Epithelial cell of proximal tubule (primary cell): ENCODE measurements at places on chromosomes 5 and 9. TPM values are rescaled to one million over a fixed set of nuclear protein-coding genes. Genes with fewer than 3 reads are reported as not detected.

DNA sequence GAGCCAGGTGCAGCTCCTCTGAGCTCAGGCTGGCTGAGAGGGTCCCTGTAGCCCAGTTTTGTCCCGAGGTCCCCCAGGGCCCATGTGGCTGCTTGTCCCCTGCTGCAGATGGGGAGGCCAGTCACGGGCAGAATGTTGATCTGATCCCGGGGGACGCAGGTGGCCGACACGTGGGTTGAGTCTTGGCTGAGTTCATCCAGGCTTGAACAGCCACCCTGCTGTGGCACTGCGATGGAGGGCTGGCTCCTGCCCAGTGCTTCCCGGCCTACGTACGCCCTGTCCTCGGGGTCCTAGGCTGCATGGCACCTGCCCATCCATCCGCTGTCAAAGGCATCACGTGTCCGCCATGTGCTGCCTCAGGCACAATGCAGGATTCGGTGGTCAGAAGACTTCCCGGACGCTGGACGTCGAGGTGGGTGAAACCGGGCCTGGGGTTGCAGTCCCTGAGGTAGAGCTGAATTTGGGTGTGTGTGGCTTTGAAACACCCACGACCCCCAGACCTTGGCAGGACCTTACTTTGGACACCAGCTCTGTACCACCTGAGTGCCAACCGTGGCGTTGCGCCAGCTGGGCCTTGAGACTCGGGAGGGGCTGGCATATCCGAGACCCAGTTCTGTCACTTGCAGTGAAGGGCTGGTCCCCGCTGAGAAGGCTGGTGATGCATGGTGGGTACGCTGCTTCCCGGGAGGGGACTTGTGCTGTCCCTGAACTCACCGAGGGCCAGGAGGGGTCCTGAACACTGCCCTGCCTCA lies 22.3 kb downstream of the RXRA start:
- no peak for DNase-seq

- DNase-seq, result no peak
Measured at GRCh38 chr5:180785794-180786221, 16.8 kb downstream of the MGAT1 start.

GADD45G gene
- total RNA-seq, result not detected in 2 replicates

GRCh38 chr9:129708793-129709192 lies 43.3 kb downstream of the PRRX2 start:
- no peak for DNase-seq

DNA sequence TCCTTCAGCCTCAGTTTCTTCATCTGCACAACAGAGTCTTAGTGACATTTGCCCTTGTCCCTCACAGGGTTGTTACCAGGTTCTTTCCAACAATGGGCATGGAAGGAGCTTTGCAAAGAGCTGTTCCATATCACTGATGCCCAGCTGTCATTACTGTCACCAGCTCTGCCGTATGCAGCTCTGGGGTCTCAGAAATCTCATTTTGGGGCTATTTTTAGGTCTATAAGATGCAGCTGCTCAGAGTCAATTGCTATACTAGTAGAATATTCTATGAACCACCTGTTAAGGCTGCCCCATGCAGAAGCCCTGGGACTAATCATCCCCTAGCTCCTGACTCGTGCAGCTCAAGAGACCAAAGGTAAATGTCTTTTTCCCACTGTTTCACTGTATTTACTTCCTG lies 105.1 kb upstream of the TNPO1 start:
- no peak for DNase-seq

FLT4 gene
- 0.29 and 3.8 TPM in 2 replicates for total RNA-seq

GRCh38 chr5:124277767-124278545 lies 468.5 kb downstream of the ZNF608 start:
- DNase-seq, result no peak

DNA sequence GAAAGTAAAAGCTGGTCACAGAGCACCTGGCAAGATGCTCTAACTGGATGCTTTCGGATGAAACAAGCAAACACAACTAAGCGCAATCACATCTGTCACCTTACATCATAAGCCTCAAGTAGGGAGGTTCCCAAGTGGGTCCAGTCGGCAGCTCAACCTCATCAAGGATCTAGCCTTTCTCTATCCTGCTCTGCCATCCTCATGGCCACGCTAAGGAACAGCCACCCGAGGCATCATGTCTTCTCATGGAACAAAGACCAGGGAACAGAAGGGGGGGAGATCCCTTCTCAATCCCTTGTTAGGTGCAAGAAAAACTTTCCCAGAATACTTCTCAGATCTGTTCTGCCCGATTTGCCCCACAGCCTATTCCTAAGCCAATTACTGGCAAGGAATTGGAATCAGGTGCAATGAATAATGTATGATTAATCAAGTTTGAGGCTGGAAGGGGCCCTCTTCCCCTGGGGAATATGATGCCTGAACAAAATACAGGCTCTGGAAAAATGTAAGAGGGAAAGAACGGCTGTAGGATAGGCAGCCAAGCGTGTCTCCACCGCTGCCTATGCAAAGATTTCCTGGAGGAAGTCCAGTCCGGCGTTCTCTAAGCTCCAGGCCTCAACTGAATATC lies 1.3 kb upstream of the HABP4 start:
- DNase-seq, result no peak

DNA sequence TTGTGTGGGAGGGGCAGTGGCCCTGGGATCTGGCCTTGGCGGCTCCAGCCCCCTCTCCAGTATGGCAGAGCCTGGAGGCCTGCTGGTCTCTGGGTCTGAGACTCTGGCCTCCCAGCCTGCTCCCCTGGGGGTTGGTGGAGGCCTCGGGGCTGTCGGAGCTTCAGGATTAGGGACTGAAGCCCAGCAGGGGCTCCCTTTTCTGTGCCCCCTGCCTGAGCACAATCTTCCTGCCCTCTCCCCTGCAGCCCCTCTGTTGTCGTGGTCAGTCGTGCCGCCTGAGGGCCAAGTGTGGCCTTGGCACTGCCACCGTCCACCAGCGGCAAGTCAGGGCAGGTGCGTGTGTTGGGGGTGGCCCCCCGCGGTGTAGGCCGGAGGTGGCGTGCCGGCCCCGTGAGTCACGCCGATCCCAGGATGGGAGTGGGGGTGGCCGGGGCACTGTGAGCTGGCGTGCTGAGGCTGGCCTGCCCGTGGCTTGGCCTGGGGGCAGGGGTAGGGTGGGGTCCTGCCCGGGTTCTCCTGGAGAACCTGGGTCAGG lies 53.6 kb downstream of the RXRA start:
- DNase-seq, result no peak

DNA sequence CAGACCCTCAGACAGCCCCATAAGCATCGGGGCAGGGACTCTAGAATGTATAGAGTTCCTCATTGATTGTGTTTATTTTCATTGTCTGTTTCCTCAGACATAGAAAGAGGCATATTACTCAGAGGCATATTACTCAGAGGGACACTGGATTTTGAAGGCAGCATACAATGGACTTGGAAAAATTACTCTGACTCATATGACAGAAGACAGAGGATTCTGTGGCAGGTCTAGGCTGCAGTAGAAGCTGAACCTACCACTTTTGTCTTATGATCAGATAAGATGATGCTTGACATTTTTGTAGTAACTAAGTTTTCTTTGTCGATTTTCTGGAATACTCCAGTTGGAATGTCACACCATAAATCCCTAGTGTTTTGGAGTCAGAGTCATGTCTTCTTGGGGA lies 105.2 kb downstream of the ST8SIA4 start:
- DNase-seq, result no peak

DNA sequence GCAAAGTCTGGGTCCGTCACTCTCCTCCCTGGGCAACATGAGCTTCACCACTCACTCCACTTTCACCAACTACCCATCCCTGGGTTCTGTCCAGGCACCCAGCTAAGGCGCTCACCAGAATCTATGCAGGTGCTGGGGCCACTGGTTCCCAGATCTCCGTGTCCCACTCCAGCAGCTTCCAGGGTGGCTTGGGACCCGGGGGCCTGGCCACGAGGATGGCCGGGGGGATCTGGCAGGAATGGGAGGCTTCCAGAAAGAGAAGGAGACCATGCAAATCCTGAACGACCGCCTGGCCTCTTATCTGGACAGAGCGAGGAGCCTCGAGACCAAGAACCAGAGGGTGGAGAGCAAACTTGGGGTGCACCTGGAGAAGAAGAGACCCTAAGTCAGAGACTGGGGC lies 1611.0 kb upstream of the ACO1 start:
- DNase-seq, result no peak

ANKRD20A1 gene
- total RNA-seq, result 0.17 and 0.36 TPM in 2 replicates

GRCh38 chr5:96125231-96125891 lies 163.7 kb upstream of the ELL2 start:
- no peak for DNase-seq

DNA sequence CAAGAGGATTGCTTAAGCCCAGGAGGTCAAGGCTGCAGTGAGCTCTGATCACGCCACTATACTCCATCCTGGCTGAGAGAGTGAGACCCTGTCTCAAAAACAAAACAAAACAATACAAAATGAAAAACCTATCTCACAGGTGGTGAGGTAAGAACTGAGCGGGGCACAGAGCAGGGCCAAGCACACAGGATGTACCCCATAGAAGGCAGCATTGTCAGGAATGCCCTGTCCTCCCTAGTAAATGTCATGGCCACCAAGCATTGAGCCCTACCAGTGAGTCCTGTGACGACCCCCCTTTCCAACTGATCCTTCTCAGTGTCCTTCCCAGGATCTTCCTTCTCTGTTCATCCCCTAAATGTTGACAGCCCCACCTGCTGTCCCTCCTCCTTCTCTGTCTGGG lies 44.6 kb upstream of the ALDH1B1 start:
- no peak for DNase-seq

DNA sequence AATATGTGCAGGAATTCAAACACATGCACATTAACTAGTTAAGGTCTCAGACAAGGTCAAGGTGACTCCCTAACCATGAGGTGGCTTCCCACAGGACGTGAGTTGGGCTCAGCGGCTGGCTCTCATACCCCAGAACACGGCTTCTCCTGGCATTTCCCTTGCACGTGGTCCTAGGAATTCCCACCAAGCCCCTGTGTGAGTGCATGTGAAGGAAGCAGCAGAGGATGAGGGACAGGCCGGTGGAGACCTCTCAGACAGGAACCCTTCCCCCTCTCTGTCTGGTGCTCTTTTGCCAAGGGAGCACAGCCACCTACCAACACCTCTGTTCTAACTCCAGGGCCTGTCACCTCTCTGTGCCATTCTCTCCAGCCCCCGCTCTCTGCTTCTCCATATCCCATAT lies 271.0 kb downstream of the FSTL4 start:
- no peak for DNase-seq

GRCh38 chr9:38389313-38389712 lies 3.2 kb upstream of the ALDH1B1 start:
- DNase-seq, result no peak
